ENCODE measurements at places on chromosomes 6 and 20.

DNA sequence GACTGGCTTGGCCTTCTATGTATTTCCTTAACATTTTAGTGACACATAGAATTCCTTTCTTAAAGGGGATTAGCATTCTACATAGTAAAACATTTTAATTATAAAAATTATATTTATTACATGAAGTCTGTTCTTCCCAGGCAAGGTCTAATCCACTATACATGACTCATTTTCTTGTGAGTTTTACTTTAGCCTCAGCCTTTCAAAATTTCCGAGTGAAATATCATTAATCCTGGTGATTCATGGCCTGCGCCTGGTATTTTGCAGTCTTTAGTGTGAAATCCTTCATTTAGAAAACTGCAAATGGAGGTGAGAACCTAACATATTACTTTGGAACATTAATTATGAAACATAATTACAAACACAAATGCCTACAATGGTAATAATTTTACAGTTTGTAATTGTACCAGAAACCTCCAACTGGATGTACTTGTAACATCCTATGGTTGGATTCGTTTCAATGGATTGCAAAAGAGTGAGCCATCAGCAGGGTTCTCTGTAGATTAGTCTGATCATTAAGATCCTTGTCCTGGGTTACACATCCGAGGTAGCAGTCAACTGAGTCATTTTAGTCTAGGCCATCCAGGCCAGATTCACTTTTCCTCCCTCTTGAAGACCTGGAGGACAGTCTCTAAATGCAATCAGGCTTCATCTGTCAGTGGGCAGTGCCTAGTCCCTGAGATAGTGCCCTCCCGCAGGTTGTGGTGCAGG is 272.0 kb downstream of the PACRG start:
- DNase-seq: no peak

DNA sequence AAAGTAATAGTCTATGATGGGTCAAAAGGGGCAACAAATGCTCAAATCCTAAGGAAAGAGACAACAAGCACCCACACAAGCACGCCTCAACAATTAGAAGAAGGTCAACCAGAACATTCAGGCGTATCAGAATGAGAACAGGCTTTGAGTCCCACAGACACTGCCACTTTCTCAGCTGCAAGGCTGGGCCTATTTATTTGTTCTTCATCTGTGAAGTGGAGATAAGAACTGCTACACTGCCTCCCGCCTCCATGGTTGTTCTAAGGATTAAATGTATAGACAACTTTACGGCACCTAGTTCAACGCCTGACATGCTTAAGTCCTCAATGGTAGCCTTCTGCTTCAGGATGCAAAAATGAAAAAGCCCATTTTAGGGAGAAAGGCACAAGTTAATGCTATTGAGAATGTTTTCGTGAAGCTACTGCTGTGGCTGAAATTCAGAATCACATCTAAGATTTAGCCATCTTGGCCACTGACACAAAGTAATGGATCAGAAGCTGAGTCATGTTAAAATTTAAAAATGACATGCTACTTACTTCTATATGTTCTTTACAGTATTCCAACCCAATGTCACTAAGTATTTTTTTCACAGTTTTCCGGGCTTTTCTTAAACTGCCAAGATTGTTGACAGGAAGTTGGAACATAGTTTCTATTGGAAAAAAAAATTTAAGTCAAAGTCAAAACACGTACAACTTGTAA is 27.7 kb downstream of the ADNP start:
- DNase-seq: no peak

DNA sequence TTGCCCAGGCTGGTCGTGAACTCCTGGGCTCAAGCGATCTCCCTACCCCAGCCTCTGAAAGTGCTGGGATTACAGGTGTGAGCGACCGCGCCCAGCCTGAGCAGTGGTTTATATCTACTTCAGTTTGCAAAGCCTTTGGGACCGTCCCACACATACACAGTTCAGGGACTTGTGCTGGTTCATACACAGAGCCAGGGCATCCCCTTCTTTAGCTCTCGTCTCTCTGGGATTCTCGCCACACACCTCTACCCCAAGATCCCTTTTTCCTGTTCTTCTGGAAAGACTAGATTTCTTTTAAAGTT is 12.5 kb downstream of the CAP2 start:
- DNase-seq: no peak

DNA sequence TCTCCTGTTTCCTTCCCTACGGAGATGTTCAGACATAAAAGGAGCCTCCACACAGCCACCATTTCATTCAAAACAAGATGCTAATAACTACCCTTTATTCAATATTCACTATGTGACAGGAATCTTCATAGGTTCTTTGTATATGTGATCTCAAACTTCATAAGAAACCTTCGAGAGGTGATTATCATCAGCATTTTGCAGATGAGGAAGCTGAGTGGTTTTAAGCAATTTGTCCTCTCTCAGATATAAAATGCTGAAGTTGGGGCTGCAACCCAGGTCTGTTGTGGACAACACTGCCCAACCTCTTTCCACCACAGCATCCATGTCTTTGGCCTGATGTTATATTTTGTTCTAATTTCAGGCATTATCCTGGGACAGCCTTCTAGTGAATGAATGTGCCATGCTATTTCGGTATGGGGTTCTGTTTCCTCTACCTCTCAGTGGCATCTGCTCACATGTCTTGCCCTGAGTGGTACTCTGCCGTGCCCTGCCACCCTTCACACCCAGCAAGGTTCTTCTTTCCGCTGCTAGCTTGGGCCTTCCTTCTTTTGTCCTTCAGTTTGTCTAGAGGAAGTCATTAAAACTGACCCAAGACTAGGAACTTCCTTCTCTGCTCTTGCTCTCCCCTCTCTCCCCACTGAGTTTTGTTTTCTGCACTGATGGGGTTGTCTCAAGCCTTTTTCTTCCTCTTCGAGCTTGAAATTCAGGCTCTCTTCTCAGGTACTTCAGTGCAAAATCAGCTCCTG is 300.9 kb upstream of the PRDM1 start:
- DNase-seq: peak; percentile 68

DNA sequence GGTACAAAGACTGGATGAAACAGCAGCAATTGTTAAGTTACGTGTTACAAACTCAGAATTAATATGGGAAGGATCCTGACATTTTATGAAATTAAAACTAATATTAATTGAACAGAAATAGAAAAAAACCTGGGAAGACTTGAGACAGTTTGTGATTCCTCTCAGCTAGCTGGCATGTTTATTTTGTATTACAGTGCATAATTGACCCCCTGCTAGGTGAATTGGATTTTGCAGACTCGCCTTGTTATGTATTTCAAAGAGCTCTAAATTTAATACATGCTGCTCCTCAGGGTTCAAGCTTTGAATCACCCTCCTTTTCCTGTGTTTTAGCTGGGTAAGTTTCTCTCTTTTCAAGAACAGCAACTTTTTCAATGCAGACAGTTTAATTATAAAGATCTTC is 339.4 kb downstream of the PLCB1 start:
- no peak for DNase-seq

DNA sequence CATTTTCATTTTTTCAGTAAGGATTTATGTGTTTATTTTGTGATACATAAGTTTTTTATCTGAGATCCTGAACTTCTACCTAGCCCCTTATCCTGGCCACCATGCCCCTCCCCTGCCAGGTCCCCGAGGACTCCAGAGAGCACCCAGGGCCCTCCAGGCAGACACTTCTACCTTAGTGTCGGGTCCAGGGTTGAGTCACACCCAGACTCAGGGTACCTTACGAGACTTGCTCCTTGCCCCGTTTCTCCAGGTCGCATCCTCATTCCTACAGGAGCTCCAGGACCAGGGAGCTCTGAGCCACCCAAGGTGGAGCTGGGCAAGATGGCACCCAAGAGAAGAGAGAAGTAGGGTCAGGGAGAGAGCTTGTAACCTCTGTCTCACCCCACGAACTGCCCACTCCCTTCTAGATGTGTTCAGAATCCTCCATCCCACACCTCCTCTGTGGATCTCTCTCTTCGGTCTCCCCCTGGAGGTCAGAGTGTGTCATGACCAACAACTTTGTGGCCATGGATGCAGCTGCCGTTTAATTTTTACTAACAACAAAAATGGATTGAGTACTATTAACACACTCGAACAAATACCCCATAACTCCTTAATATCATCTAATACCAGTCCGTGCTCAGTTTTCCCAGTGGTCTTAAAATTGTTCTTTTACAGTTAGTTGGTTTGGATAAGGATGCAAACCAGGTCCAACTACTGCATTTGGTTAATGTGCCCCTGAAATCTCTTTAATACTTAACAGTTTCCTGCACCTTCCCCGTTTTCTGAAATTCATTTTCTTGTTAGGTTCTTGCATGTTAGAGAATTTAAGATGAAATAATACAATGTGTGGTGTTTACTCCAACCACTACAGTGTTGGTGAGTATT is 130.6 kb upstream of the INSM1 start:
- DNase-seq: peak; percentile 68

GRCh38 chr20:49995586-49995985 is 12.8 kb downstream of the SNAI1 start:
- DNase-seq: no peak

DNA sequence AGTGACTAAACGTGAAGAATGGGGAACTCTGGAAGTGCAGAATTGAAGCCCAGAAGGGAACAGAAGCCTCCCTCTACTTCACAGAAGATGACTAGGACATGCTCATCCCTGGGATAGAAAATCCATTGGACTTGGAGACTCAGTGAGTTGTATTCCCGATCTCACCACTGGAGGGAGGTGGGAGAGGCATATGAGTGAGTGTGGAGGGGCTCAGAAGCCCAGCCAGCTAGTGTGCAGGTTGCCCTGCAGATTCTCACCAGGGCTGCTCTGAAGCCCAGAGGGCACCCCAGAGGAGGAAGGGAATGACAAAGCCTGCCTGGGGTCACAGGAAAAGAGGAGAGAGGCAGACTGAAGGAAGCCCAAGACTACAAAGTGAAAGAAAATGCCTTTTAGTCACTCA is 42.1 kb upstream of the HLA-E start:
- DNase-seq: peak; percentile 14

DNA sequence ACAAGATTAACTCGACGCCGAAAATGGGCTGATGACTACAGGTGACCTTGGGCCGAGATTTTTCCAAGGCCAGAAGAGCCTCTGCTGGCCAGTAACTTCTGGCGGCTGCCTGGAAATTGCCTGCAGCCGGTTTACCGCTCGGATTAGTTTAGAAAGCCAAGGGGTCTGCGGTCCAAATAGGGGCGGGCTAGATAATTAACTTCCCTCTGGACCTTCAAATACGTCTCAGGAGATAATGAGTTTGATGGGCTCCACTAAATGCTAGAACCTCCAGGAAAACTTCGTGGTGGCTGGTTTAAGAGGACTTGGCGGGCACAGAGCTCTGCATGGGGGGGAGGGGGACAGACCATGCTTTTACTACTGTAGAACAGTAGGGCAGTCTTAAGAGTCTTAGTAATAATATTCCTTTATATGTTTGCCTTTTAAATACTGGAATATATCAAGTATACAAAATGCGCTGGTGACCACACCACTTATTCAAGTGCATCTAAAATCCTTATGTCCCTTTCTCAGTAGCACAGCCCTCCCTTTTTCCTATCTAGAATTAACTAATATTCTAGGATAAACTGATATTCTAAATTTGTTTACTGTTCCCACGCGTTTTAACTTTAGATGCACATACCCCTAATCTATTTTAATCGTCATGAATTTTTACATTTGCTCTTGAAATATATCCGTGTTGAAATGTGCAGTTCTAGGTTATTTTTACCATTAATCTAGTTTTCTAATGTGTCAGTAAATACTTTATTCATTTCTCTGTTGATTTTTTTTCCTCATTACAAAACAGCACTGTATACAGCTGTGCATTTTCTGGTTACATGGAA is 107.5 kb upstream of the PRSS16 start:
- DNase-seq: peak; percentile 32

DNA sequence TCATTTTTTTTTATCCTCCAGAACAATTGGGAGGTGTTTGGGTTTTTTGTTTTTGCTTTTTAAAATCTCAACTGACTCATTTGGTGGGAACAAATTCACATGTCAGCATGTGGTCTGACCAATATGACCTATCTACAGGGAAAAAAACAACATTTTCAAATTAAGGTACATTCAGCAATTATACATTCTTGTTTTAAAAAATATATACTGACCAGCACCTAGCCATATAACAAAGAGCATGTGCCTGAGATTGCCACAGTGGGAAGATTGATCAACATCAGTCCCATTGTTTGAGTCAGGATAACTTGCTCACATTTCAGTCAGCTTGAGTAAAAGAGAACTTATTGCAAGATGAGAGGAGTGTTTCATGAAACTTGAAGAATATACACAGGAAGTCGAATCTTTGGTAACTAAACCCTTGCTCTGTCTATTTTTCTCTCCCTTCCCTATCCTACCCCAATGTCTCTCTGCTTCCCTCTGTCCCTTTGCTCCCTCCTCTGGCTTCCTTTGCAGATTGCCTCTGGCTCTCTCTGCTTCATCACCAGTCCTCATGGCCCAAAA is 163.2 kb upstream of the TAB2 start:
- DNase-seq: peak; percentile 60

DNA sequence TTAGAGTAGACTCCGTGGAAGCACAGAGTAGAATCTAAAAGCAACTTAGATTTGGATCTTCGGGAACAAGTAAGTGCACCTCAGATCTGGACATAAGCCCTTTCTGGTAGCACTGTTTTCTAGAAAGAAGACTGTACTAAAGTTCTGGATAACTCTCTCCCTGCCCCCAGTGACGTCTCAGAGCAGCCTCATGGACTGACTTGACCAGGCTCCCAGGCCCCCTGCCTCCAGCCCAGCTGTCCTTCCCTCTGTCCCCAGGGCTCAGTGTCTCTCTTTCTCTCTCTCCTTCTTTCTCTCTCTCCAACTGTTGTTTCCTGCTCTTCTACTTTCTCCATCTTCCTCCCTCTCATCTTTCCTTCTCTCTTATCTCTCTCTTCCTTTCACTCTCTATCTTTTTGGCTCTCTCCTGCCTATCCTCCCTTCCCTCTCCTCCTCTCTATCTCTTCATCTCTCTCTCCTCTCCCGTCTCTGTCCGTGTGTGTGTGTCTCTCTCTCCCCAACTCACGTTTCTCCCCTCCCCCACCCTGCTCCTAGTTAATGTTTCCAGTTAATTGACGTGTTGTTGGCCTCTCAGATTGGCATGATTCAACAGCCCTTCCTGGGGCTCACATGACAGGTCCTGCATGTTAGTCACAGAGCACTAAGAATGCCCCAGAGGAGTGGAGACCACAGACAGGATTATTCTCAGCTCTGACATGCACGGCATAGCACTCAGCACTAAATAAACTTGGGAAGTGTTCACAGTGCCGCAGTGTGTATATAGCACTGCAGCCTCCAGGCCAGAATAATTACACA is 180.4 kb upstream of the FOXQ1 start:
- no peak for DNase-seq

DNA sequence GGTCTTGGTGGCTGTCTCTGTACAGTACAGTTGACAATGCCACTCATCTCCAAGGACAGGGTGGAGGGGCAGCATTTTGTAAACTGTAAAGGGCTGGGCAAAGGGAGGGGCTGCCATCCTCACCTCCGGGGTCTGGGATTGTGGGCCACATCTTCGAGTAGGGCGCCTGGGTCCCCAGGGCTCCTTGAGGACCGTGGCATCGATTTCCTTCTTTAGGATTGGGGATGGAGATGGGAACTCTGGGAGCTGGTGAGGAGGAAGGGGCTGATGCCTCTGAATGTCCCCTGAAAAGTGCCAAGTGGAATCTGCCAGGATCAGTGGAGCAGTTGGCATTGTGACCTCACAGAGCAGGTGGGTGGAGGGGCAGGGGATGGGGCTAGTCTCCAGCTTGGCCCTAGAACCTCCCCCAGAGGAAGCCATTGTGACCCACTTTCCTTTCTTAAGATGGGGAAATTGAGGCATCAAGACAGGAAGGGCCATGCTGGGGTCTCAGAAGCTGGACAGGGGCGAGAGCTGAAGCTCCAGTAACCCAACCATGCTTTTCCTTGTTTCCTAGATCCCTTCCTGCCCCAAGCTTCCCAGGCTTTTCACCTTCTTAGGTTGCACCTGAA is at the start of gene SUN5:
SUN5 (minus strand) TSS at position 293 of the 611 bp plus-strand sequence; CDS start at position 200, 93 bp downstream.
- no peak for DNase-seq

GRCh38 chr6:35751594-35751993 is 14.8 kb downstream of the ARMC12 start:
- no peak for DNase-seq

Measured in suppressor macrophage treated with lipopolysaccharide for 1 hour (primary cell).